Natural killer cell (primary cell): ENCODE measurements at places on chromosomes 16 and 17.

GRCh38 chr16:21698169-21699032 lies 34.6 kb downstream of the OTOA start:
- H3K4me1 ChIP-seq, result no peaks in the 10 kb centered on the region
- DNase-seq, result no peak
- H3K4me3 ChIP-seq, result no peak overlapping the region
- no peaks in the 10 kb centered on the region for H3K27me3 ChIP-seq
- no peaks in the 10 kb centered on the region for H3K36me3 ChIP-seq

GRCh38 chr17:81914103-81914850 lies 3.1 kb upstream of the PCYT2 start:
- H3K27me3 ChIP-seq, result no peaks in the 10 kb centered on the region
- H3K4me3 ChIP-seq, result no peak overlapping the region
- H3K36me3 ChIP-seq, result peaks cover 38% of the 10 kb centered on the region
- no peak for DNase-seq
- H3K27ac ChIP-seq, result no peak overlapping the region

GRCh38 chr17:76523084-76524037 lies 14.1 kb downstream of the CYGB start:
- no peaks in the 10 kb centered on the region for H3K36me3 ChIP-seq
- no peaks in the 10 kb centered on the region for H3K27me3 ChIP-seq
- DNase-seq, result peak; percentile 92
- peaks cover 32% of the 10 kb centered on the region for H3K4me1 ChIP-seq

GRCh38 chr17:36059406-36059805 lies 4.7 kb upstream of the CCL18 start:
- no peak overlapping the region for H3K4me3 ChIP-seq
- no peaks in the 10 kb centered on the region for H3K27me3 ChIP-seq
- no peak overlapping the region for H3K27ac ChIP-seq
- H3K4me1 ChIP-seq, result peaks cover 5% of the 10 kb centered on the region

DNA sequence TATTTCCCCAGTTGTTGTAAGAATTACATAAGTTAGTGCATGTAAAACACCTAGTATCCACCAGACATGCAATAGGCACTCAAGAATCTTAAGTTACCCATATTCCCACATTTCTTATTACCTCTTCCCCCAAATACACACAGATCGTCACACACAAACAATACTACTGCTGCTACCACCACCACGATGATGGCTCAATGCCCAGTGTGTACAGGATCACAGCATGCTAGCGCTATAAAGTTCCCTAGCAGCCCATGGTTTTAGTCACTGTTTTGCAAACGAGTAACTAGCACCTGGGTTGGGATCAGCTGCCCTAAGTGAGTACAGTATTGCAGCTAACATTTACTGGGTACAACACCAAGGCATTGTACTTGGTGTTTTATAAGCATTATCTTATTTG lies 411.7 kb downstream of the UTP18 start:
- H3K4me1 ChIP-seq, result peaks cover 38% of the 10 kb centered on the region
- no peak overlapping the region for H3K27ac ChIP-seq
- DNase-seq, result no peak
- no peak overlapping the region for H3K4me3 ChIP-seq

DNA sequence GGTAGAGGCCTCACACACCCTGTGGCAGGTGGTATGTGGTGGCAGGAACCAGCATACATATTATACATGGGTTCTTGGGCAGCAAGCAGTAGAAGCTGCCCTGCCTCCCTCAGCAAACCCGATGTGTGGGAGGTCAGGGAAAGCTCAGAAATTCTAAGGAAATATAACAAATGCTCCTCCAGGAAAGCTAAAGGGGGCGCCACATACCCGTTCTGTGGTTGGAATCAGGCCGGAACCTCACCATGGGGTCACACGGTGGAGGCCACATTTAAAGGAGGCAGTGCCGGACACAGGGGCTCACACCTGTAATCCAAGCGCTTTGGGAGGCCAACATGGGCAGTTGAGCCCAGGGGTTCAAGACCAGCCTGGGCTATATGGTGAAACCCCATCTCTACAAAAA lies 12.4 kb upstream of the KATNB1 start:
- H3K27me3 ChIP-seq, result no peaks in the 10 kb centered on the region
- no peak overlapping the region for H3K27ac ChIP-seq
- H3K36me3 ChIP-seq, result no peaks in the 10 kb centered on the region
- H3K4me1 ChIP-seq, result no peaks in the 10 kb centered on the region
- DNase-seq, result no peak
- no peak overlapping the region for H3K4me3 ChIP-seq

DNA sequence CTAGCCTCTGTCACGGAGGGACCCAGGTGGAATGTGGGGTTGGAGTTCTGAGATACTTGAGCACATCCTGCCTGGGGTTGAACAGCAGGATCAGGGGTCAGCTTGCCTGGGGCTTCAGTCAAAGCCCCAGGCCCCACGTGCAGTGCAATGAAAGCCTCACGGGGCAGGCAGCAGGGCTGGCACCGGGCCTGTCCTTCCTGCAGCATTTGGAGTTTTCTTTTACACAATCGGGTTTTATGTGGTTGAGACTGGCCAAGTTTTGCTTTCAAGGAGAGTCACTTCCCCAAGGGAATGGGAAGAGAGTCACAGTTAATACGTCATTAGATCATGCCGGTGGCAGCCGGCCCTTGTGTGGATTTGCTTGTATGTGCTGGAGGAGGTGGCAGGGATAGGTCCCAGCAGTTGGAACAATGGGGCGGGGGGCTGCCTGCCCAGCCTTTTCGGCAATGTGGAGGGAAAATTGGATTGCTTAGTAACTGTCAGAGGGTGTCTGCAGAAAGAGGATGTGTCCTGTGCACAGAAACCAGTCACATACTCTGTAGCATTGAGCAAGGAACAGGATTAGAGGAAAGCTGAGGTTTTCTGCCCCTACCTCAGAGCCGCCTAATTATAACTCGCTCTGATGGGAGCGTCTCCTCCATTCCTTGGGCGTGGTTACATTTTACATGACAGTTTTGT lies 4.5 kb downstream of the RMI2 start:
- DNase-seq, result no peak
- H3K36me3 ChIP-seq, result no peaks in the 10 kb centered on the region
- H3K27me3 ChIP-seq, result peaks cover 7% of the 10 kb centered on the region
- no peak overlapping the region for H3K4me3 ChIP-seq
- no peak overlapping the region for H3K27ac ChIP-seq

DNA sequence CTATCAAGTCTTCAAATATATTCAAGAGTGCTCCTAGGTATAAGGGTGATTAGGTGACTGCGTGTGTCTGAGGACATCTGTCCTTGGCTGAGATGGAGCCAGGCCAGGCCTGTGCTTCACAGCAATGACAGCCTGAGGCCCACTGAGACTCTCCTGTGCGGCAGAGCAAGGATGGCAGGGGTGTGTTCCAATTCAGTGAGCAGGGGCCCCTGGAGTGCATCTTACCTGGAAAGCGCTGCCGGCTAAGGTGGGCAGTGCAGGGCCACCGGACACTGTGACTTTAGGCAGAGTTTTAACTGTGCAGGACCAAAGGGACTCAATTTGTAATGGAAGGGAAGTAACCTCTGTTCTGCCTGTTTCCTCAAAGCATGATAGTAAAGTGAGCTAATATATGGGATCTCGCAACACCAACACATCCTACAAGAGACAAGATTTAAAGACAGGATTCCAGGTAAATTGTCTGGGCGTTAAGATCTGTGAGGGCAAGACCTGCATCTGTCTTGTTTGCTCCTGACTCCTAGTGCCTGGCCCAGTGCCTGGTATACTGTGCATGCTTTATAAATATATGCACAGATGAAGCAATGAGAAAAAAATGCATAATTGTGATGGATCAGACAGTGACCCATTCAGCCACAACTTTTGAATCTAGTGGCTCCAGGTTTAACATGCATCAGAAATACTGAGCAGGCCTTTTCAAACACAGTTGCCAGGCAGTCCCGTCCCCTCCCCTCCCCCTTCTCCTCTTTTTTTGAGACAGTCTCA lies 86.7 kb downstream of the MRC2 start:
- H3K27ac ChIP-seq, result no peak overlapping the region
- no peak for DNase-seq
- no peaks in the 10 kb centered on the region for H3K36me3 ChIP-seq
- H3K4me1 ChIP-seq, result peaks cover 15% of the 10 kb centered on the region
- no peaks in the 10 kb centered on the region for H3K27me3 ChIP-seq

- no peaks in the 10 kb centered on the region for H3K36me3 ChIP-seq
- peaks cover 15% of the 10 kb centered on the region for H3K4me1 ChIP-seq
- no peak for DNase-seq
- no peaks in the 10 kb centered on the region for H3K27me3 ChIP-seq
- H3K4me3 ChIP-seq, result no peak overlapping the region
These were observed 115.3 kb downstream of the SLC39A11 start for GRCh38 chr17:72976971-72977770.

DNA sequence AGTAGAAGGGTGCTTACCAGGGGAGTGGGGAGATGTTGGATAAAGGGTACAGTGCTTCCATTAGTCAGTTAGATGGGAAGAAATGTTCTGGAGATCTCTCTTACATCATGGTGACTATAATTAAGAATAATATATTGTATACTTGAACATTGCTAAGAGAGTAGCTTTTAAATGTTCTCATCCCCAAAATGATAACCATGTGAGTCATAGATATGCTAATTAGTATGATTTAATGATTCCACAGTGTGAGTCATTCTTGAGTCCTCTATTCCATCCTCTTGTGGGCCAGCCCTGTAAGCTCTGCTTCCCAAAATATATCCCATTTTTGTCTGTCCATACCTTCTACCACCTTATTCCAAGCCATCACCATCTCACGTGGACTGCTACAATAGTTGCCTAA lies 80.6 kb upstream of the CDH11 start:
- H3K27ac ChIP-seq, result no peak overlapping the region
- H3K36me3 ChIP-seq, result no peaks in the 10 kb centered on the region
- H3K27me3 ChIP-seq, result no peaks in the 10 kb centered on the region
- DNase-seq, result no peak
- H3K4me3 ChIP-seq, result no peak overlapping the region

GRCh38 chr16:54398986-54399385 lies 112.4 kb upstream of the IRX3 start:
- DNase-seq, result no peak
- H3K4me1 ChIP-seq, result no peaks in the 10 kb centered on the region
- no peak overlapping the region for H3K27ac ChIP-seq
- no peaks in the 10 kb centered on the region for H3K36me3 ChIP-seq
- H3K27me3 ChIP-seq, result no peaks in the 10 kb centered on the region

DNA sequence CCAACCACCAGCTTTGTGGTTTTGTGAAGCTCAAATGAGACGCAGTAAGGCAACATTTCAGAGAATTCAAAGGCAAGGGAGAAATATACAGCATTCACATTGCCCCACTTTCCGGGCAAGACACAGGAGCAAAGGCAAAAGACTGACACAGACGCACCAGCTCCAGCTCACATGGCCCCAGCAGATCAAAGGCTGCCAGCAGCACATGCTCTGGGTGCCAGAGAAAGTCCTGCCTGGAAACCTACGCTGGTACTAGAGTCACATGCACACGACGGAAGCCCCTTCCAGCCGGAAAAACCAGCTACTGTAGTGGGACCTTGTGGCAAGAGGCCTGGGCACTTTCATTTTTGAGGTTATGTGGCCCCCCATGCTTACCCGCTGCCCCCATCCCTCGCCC lies 50.1 kb downstream of the GTF3C1 start:
- no peak overlapping the region for H3K27ac ChIP-seq
- peaks cover 86% of the 10 kb centered on the region for H3K36me3 ChIP-seq
- no peaks in the 10 kb centered on the region for H3K4me1 ChIP-seq

GRCh38 chr17:63960430-63960829 lies 12.3 kb downstream of the SCN4A start:
- no peak for DNase-seq
- no peaks in the 10 kb centered on the region for H3K36me3 ChIP-seq
- H3K27me3 ChIP-seq, result no peaks in the 10 kb centered on the region
- H3K27ac ChIP-seq, result no peak overlapping the region
- H3K4me3 ChIP-seq, result no peak overlapping the region
- H3K4me1 ChIP-seq, result peaks cover 10% of the 10 kb centered on the region

DNA sequence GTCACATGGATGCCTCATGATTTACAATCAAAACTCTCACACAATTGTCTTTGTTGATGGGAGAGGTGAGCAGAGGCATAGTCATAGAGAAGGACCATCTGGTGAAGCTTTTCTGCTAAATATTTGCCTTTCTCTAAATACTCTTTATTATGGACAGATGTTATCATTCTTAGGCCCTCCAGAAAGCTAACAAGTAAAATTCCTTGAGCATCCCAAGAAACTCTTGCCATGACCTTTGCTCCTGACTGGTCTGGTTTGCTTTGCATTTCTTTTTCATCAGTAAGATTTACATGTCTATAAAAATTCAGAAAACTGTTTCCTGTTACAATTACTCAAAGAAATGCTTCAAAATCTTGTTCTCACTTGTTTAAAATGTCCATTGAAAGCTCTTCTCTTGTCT lies 1336.6 kb upstream of the CDH8 start:
- no peak overlapping the region for H3K27ac ChIP-seq
- no peaks in the 10 kb centered on the region for H3K27me3 ChIP-seq
- no peak for DNase-seq
- no peaks in the 10 kb centered on the region for H3K36me3 ChIP-seq
- no peak overlapping the region for H3K4me3 ChIP-seq
- H3K4me1 ChIP-seq, result no peaks in the 10 kb centered on the region

- H3K27me3 ChIP-seq, result no peaks in the 10 kb centered on the region
- no peak overlapping the region for H3K27ac ChIP-seq
- H3K36me3 ChIP-seq, result no peaks in the 10 kb centered on the region
These were observed 624.3 kb downstream of the MAF start for GRCh38 chr16:78976212-78976611.

GRCh38 chr16:88295671-88296436 lies 86.9 kb upstream of the ZNF469 start:
- H3K36me3 ChIP-seq, result no peaks in the 10 kb centered on the region
- no peak overlapping the region for H3K4me3 ChIP-seq
- H3K4me1 ChIP-seq, result no peaks in the 10 kb centered on the region
- H3K27ac ChIP-seq, result no peak overlapping the region
- no peak for DNase-seq

DNA sequence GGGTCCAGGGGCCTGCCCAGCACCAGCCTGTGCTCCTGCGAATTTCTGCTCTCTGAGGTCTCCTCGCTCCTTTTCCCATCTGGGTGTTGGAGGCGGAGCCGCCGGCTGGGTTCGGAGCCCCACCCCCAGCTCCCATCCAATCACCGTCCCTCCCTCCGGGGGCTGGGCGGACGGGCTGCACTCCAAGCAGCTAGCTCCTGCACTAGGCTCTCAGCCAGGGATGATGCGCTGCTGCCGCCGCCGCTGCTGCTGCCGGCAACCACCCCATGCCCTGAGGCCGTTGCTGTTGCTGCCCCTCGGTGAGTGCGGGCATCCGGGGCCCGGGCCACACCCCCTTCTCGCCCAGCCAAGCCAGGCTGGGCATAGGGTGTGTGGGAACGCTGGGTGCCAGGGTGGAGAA lies at the start of gene NRN1L:
Gene NRN1L (plus strand): TSS at position 202 of the 400 bp plus-strand sequence. CDS start 19 bp downstream, at position 221.
- no peak within 1 kb of the TSS for H3K27ac ChIP-seq
- no peaks in the 10 kb centered on the region for H3K4me1 ChIP-seq
- peaks cover 52% of the 10 kb centered on the region for H3K36me3 ChIP-seq

GRCh38 chr17:79668344-79669250 lies 57.7 kb upstream of the RBFOX3 start:
- no peak for DNase-seq
- no peaks in the 10 kb centered on the region for H3K4me1 ChIP-seq
- H3K27ac ChIP-seq, result no peak overlapping the region
- no peaks in the 10 kb centered on the region for H3K36me3 ChIP-seq
